ENCODE measurements at places on chromosomes 4 and X.

- DNase-seq: no peak
Measured at GRCh38 chrX:154433605-154434004, 3.3 kb upstream of the GDI1 start.

DNA sequence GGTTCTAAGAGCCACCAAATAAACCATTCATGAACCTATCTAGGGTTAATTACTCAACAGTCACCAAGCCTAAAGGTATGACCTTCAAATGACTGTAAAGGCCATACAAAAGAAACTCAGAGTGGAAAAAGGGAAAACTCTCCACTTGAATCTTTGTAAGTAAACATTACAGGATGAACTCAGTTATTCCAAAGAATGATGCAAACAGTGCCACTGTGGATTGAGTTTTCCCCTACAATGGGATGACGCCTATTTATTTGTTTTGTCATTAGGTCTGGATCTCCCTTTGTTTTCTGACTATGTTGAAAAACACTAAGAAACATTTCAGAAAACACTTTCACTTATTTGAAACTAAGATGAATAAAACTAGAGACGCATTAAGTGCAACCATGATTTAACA, 12.7 kb downstream of the NUDT6 start:
- no peak for DNase-seq

- no peak for DNase-seq
Measured at GRCh38 chrX:38205039-38205438, 15.6 kb downstream of the SRPX start.

- DNase-seq: no peak
Measured at GRCh38 chr4:120749445-120750151, 172.9 kb downstream of the PRDM5 start.

DNA sequence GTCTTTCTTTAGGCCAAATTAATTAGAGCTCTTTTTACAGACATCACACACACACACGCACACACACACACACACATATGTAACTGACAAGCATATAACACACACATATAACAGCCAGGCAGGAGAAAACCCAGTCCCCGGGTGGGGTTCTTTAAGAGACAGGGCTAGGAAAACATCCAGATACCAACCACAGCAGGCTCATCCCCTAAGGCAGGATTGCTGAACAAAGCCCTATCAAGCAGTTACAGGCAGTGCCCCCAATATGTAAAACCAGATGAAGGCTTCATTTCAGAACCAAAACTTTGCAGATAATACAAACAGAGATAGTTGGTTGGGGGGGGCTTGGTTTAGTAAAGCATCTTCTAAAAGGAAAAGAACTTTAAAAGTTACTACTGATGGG, 18.0 kb upstream of the FAM47E start:
- no peak for DNase-seq

- DNase-seq: peak; percentile 34
Measured at GRCh38 chr4:143382596-143382995, 45.9 kb downstream of the GAB1 start.

DNA sequence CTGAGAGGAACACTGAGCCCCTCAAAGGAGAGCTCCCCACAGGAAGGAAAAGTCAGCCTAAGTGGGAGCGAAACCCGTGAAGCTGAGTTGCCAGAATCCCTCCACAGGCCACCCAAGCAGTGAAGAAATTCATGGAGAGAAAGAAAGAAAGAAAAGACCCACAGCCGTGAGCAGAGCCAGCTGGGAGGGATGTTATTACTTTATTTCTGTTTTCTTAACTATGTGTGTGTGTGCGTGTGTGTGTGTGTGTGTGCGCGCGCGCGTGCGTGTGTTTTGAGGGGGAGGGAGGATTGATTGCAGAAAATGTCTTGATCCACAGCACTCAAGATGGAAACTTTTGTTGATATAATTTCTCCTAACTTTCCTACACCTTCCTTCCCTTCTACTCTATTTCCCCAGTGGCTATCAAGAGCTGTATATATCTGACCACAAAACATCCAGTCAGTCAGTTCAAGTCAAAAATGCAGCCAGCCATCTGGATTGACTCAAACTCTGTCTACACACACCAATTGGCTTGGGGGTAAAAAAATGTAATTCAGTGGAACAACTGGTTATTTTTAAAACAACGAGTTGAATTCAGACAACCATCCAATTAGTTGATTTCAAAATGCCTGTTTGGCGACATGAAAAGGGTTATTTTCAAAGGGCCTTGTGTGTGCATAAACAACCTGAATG, 13.8 kb upstream of the GPC3 start:
- peak; percentile 62 for DNase-seq
